Stimulated activated CD8-positive, alpha-beta memory T cell treated with anti-CD3 and anti-CD28 coated beads, Interleukin-2, amount 100 ng/mL, for 48 hours (primary cell): ENCODE measurements at places on chromosomes 2 and 18.

- DNase-seq = no peak
These were observed 435.0 kb downstream of the RND3 start for GRCh38 chr2:150052457-150052856.

GRCh38 chr2:186558512-186559276 lies 31.2 kb upstream of the ITGAV start:
- no peak for DNase-seq

GRCh38 chr18:62371436-62371835 lies 46.3 kb downstream of the TNFRSF11A start:
- no peak for DNase-seq

GRCh38 chr2:147862859-147863516 lies 18.2 kb downstream of the ACVR2A start:
- no peak for DNase-seq

DNA sequence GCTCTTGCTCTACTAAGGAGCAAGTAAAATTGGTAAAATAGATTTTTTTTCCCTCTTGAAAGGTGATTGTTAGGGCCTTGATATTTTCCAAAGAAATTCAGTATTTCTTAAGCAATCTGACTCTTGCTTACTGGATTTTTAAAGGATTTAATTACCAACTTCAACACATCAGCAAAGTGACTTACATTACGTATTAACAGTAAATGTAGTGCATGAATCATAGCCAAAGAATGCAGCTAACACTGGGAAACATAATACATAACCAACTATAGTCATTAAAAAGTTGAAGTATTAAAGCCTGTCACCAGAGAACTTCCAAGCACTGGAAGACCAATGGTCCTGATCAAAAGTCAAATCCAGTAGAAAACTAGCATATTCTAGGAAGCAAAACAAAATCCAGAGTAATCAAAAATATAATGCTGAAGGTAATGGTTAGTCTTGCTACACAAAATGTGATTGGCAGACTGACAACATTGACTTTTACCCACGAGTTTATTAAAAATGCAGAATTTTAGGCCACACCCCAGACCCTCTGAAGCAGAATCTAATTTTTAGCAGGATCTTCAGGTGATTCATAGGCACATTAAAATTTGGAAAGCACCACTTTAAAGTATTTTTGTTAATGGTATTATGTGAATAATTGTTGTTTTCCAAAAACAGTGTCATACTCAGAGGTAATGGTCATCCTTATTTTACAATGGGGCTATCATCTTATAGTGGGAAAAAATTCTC lies 31.8 kb upstream of the CAVIN2 start:
- DNase-seq = no peak

GRCh38 chr18:23351521-23351920 lies 101.6 kb upstream of the RIOK3 start:
- DNase-seq = no peak

- no peak for DNase-seq
These were observed 48.5 kb downstream of the LPIN2 start for GRCh38 chr18:2964361-2965010.

- DNase-seq = no peak
These were observed 94.6 kb upstream of the CHAC2 start for GRCh38 chr2:53672881-53673522.

DNA sequence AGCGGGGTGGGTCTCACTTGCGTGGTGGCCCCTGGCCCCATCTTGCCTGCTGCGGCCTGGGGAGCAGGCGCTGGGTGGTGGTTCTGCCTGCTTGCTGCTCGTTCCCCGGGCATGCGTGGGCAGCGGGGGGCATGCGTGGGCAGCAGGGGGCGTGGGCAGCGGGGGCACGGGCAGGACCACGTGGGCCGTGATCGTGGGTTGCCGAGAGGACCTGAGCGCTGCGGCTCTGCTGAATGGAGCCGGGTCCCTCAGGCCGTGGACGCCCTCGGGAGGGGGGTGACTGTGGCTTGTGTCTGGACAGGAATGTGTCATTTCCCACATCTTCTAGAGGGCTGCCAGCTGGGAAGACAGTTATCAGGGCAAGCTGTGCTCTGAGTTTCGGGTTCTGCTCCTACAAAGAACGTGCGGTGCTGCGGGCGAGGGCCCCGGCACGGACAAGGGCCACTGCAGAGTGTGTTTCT lies 8.3 kb upstream of the GAL3ST2 start:
- no peak for DNase-seq

DNA sequence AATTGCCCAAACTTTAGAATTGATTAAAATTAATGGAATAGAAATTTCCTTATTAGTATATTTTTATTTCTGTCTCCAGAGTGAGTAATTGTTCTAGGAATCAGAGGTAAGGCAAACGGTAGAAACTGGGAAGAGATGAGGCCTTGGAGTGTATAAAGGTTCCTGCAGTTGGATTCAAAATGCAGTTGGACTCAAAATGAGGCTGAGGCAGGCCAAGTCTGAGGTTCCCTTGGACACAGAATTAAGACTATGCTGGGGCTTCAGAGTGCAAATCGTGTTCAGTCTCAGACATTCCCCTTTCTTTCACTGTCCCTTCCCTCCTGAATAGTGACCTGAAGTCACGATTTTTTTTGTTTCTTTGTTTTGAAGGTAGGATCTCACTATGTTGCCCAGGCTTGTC lies 746.9 kb upstream of the NRXN1 start:
- no peak for DNase-seq

- DNase-seq = no peak
These were observed 54.6 kb upstream of the DSC1 start for GRCh38 chr18:31217038-31217849.

- DNase-seq = no peak
These were observed 30.0 kb downstream of the MYO7B start for GRCh38 chr2:127565261-127566138.

DNA sequence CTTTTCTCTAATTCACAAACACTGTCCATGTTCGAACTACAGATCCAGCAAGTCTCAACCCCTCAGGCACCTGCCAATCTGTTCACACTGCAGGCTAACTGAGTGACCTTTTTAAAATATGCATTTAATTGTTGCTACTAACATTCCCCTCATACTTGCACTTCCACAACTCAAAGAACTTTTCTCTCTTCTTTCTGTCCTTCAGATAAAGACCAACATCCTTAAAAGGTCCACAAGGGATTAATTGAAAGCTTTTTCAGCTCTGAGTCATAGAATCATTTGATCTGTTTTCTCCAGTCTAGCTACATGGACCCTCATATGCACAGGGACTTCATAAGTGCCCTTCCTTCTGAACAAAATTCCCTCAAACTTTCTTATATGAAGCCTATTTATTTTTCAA lies 1321.2 kb downstream of the DPP10 start:
- no peak for DNase-seq

- DNase-seq = no peak
These were observed 59.0 kb upstream of the KLHL14 start for GRCh38 chr18:32831781-32832180.

GRCh38 chr18:49014605-49015267 lies 64.0 kb upstream of the SMAD7 start:
- no peak for DNase-seq

DNA sequence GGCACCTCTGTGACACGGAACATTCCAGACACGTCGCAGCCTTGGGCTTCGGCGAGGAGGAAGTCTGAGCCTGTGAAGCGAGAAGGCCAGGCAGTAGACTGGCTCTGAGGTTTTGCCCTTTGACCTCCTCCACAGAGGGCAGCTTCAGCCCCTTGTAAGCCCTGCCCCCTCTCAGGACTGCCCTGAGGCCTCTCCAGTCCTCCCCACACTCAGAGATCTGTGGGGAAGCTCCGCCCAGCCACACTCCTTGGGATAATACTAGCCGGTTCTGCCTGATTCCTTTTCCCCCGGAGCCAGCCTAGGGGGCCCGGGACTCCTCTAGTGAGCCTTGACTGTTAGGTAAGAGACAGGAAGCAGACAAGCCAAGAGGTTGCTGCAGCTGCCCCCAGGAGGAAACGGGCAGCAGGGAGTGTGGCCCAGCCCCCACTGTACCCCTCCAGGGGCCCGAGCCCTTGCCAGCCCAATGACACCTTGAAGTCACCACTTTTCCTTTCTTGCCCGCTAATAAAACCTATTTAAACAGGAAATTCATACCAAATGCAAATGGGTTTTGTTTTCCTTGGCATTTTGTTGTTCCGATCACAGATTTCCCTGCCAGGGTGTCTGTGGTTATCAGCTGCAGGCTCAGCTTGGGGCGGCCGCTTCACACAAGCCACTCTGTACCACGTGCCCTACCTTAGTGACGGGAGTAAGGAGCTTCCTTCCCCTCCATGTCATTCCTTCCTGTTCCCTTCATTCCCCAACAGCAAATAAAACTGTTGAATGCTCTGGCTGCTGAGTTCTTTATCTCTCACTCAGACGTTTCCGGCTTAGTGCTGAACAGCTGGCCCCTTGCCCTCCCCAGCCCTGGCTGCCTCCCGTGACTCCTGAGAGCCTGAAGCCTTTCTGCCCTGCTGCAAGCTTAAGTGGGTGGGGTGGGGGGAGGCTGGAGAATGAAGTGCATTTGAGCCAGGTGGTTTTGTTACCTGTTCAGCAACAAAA lies 124.7 kb downstream of the CABLES1 start:
- no peak for DNase-seq

- no peak for DNase-seq
These were observed 44.6 kb downstream of the SCN7A start for GRCh38 chr2:166449439-166449838.

DNA sequence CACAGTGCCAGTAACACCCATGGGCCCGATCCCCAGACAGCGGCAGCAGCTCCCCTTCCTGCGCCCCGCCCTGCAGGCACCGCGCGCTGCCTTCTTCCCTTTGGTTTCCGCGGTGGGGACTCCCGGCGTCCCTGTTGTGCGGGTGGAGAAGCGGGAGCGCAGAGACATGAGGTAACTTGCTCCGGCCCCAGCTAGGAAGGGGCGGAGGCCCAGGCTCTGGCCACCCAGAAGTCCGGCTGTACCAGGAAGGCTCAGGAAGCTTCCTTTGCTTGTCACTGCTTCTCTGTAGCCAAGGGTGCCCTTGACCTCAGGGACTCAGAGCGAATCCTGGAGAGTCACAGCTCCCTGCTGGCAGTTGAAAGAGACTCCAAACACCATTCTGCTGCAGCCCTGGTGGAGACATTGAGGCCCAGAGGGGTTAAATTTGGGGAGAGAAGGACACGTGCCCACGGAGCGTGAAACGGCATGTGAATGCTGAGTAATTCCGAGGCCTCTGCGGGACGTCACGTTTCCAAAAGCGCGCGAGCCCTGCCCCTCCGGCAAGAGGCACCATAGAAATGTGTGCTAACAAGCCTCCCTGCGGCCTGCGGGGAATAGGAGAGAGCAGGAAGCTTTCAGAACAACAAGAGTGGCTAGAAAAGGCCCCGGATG lies 6.7 kb upstream of the ADCY3 start:
- peak; percentile 30 for DNase-seq

DNA sequence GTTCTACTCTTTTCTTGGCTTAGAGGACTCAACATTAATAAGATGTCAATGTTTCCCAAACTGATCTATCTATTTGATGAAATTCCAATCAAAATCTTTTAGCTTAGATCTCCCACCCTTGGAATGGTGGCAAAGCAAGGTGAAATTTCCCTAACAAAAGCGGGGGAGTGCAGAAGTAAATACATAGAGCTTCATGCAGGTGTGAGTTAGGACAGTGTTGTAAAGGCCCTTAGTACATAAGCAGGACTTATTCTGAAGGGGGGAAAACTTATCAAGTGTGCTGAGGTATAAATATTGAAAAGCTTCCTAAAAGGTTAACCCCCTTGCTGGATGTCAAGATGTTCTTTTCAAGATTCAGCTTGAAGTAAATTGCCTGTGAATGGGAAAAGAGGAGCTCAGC lies 608.6 kb upstream of the CELF4 start:
- DNase-seq = no peak

GRCh38 chr2:228268301-228268700 lies 86.8 kb upstream of the SPHKAP start:
- no peak for DNase-seq

GRCh38 chr2:35822716-35823115 lies 532.9 kb upstream of the CRIM1 start:
- DNase-seq = no peak

DNA sequence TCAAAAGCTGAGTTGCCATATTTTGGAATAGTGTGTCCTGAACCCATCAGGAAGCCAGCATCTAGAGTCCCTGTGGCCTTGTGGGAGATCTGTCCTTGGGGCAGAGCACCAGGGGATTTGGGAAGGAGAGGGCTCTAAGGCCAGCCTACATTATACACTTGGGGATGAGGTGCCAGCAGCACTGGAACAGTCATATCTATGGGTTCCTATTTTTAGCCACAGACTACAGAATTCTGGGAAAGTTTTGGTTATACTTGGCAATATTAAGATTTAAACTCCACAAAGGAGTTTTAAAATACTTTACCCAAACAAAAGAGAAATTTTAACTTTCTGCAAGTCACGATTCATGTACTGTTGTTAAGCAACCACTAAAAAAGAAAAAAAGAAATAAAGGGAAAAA lies 405.7 kb upstream of the MMADHC start:
- DNase-seq = no peak

DNA sequence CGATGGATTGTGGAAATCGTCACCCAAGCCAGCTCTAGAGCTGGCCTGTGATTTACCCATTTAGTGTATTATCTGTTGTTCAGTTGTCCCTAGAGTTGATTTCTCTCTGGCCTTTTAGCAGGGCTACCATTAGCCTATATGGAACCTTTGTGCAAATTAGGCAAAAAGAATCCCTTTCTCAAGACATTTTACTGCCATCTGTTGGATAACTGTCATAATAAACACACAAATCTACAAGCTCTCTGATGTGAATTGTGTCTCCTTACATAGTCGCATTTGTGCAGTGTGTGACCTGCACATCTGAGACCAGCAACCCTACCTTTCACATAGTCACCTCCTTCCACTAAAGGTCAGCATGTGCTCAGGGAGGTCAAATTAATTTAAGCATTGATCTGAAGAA lies 34.0 kb downstream of the LOXHD1 start:
- no peak for DNase-seq

GRCh38 chr2:175402571-175402970 lies 221.1 kb upstream of the ATP5MC3 start:
- no peak for DNase-seq

DNA sequence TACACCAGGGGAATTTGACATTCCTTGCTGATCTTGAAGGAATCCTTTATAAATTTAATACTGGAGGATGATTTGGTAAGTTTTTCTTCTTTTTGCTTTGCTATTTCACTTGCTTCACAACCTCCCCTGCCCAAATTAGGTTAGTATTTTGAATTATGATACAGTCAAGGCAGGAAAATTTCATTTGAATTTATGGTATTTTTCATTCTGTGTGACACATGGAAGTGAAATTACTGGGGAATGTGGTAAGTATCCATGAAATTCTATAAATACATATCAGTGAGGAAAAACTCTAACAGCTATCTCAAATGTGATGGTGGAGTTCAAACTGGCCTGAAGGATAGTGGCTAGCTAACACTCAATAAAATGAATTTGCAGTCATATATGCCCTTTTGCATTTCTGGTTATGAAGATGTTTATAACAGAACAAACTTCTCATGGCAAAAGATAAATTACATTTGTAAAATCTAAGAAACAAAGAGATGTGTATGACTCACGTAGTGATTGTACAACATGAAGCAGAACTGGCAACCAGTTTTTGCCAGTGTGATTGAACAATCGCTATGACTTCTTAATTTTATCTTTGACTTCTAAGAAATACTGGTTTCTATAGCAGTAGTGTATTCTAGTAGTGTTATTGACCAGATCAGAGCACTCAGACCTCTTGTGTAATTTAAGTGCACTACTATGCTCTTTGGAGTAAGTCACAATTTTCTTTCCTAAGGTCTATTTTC lies 152.6 kb downstream of the IKZF2 start:
- no peak for DNase-seq

- DNase-seq = no peak
These were observed 1009.6 kb upstream of the DDX18 start for GRCh38 chr2:116804901-116805300.
